Urinary bladder (tissue), 4 donors: ENCODE measurements at places on chromosomes 1 and 21. TPM values are rescaled to one million over a fixed set of nuclear protein-coding genes. Genes with fewer than 3 reads are reported as not detected.

ETV3L gene
- polyA plus RNA-seq = not detected

LCK gene
- polyA plus RNA-seq = 2.1 TPM

WNT2B gene
- polyA plus RNA-seq = 9.1 TPM

TMPRSS3 gene
- not detected for polyA plus RNA-seq

SPRR2A gene
- not detected for polyA plus RNA-seq

ITPKB gene
- polyA plus RNA-seq = 62.3 TPM

MMEL1 gene
- 4.2 TPM for polyA plus RNA-seq

FNDC10 gene
- polyA plus RNA-seq = 2.2 TPM

COL8A2 gene
- 21.9 TPM for polyA plus RNA-seq

TRAF3IP3 gene
- 2.3 TPM for polyA plus RNA-seq

S100A8 gene
- 128 TPM for polyA plus RNA-seq

PLOD1 gene
- polyA plus RNA-seq = 97.5 TPM

RBM11 gene
- 0.56 TPM for polyA plus RNA-seq

SH2D1B gene
- polyA plus RNA-seq = 0.08 TPM

SLC44A3 gene
- 9.4 TPM for polyA plus RNA-seq

UBE2Q1 gene
- polyA plus RNA-seq = 39.1 TPM

PTPN22 gene
- 1.2 TPM for polyA plus RNA-seq

GPR3 gene
- polyA plus RNA-seq = 1.8 TPM

OR2T10 gene
- not detected for polyA plus RNA-seq

ECM1 gene
- 40.8 TPM for polyA plus RNA-seq

ANGPTL3 gene
- polyA plus RNA-seq = 0.11 TPM

NID1 gene
- polyA plus RNA-seq = 207 TPM

PADI2 gene
- polyA plus RNA-seq = 0.48 TPM

BLACAT1 gene
- 0.03 TPM for polyA plus RNA-seq

SYTL1 gene
- polyA plus RNA-seq = 31.0 TPM

TAS1R2 gene
- not detected for polyA plus RNA-seq

C4BPA gene
- 0.91 TPM for polyA plus RNA-seq

TMPRSS2 gene
- 5.1 TPM for polyA plus RNA-seq

SLC9C2 gene
- not detected for polyA plus RNA-seq

HHAT gene
- 3.3 TPM for polyA plus RNA-seq

OPRD1 gene
- polyA plus RNA-seq = not detected

NTMT2 gene
- polyA plus RNA-seq = not detected

HPCAL4 gene
- polyA plus RNA-seq = 0.23 TPM

ZBTB8B gene
- polyA plus RNA-seq = 0.04 TPM

KIF26B gene
- 0.62 TPM for polyA plus RNA-seq

UBAP2L gene
- 91.2 TPM for polyA plus RNA-seq

DHRS3 gene
- polyA plus RNA-seq = 62.1 TPM

WDR64 gene
- polyA plus RNA-seq = 0.04 TPM
